ENCODE measurements at places on chromosomes 4 and X. TPM values are rescaled to one million over a fixed set of nuclear protein-coding genes. Genes with fewer than 3 reads are reported as not detected.

Gene SERTM2
- 0.76 TPM for total RNA-seq

Gene MAGEA1
- total RNA-seq = not detected

Gene EPHA5
- 8.9 TPM for total RNA-seq

Gene ZMAT1
- total RNA-seq = 35.0 TPM

Gene SSX3
- not detected for total RNA-seq

Gene NUP62CL
- 0.62 TPM for total RNA-seq

Gene TCEAL9
- total RNA-seq = 49.5 TPM

Gene RTL5
- 16.2 TPM for total RNA-seq

Gene TCEAL7
- total RNA-seq = 15.1 TPM

Gene TMEM271
- total RNA-seq = not detected

Gene NMU
- total RNA-seq = not detected

Gene SOX3
- not detected for total RNA-seq

Gene GUCY1B1
- 15.5 TPM for total RNA-seq

Gene IGBP1
- total RNA-seq = 44.0 TPM

Gene AR
- total RNA-seq = 13.1 TPM

Gene VSIG1
- 0.36 TPM for total RNA-seq

Gene F9
- total RNA-seq = not detected

Gene VCX
- total RNA-seq = not detected

Gene BEND2
- total RNA-seq = not detected

Gene FABP2
- not detected for total RNA-seq

Gene BEX4
- 38.9 TPM for total RNA-seq

Gene EDNRA
- 22.8 TPM for total RNA-seq

Gene PWWP3B
- 0.62 TPM for total RNA-seq

Gene MAGEB2
- total RNA-seq = not detected

Gene POU3F4
- total RNA-seq = not detected

Gene MTCP1
- total RNA-seq = 22.9 TPM

Gene HSFX4
- not detected for total RNA-seq

Gene PPP1R3F
- 9.9 TPM for total RNA-seq

Gene DCX
- total RNA-seq = not detected

Gene P2RY8
- total RNA-seq = 2.5 TPM

Gene WAS
- total RNA-seq = 14.4 TPM

Gene NOX1
- not detected for total RNA-seq

Gene STAP1
- 0.36 TPM for total RNA-seq

Gene SLIT2
- total RNA-seq = 159 TPM

Gene MAML3
- 11.0 TPM for total RNA-seq

Gene UGT2B17
- total RNA-seq = not detected

Gene BEX5
- 1.0 TPM for total RNA-seq

Gene ARHGAP36
- not detected for total RNA-seq

Gene PF4V1
- total RNA-seq = not detected

Gene CDX4
- not detected for total RNA-seq

Gene SSX1
- not detected for total RNA-seq

Gene SRPX2
- total RNA-seq = 36.7 TPM

Gene SSX2
- not detected for total RNA-seq

Gene ADGRG2
- 5.3 TPM for total RNA-seq

Gene PABPC1L2A
- not detected for total RNA-seq

Gene ZDHHC15
- 3.3 TPM for total RNA-seq

Gene UCHL1
- total RNA-seq = 63.4 TPM

Gene DCAF4L1
- total RNA-seq = 0.36 TPM

Gene SMIM31
- not detected for total RNA-seq

Measured in sciatic nerve (tissue), 2 donors.